Natural killer cell treated with Interleukin-12 subunit alpha and Interleukin-12 subunit beta and Interleukin-15 and Interleukin-18, amount 100 ng/mL, for 72 hours (primary cell): ENCODE measurements at places on chromosomes 4 and X. TPM values are rescaled to one million over a fixed set of nuclear protein-coding genes. Genes with fewer than 3 reads are reported as not detected.

The MAGEC1 gene
- total RNA-seq, result not detected

DNA sequence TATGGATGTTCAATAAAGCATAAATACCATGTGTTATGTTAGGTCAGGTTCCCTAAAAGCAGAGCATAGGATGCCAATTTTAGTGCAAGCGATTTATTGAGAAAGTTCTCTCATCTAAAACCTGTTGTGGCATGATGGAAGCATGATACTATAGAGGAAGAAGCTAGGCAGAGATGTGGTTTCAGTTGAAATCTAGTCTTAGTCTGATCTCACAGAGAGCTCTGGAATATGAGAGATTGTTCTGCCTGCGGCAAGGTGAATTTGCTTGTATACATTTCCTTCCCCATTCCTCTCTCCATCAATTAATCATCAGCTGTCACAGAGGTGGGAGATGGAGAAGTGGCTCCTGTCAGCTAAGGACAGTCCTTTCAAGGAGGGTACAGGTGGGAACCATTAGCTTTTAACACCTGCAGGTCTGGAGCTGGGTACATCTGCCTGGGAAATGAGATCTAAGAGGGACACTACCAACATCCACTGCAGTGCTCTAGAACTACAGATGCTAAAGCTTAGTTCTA, 252.4 kb downstream of the CFAP299 start:
- DNase-seq, result no peak

GRCh38 chr4:142721187-142721586, 124.9 kb downstream of the INPP4B start:
- DNase-seq, result no peak

DNA sequence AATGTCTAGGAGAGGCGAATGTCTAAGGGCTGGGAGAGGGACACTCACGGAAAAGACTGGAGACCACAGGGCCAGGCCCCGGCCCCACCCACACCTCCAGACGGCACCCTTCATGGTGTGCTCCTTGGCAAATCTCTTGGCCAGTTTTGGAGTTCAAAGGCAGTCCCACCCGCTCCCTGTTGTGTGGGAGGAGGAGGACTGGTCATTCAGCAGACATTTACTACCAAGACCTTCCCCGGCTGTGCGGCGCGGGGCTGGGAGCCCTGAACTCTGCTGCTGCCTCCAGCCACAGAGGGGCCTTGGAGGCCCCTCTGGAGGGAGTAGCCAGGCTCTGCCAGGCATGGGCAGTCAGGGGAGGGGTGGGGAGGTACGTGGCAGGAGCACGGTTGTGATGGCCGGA, 8.7 kb upstream of the TBC1D14 start:
- no peak for DNase-seq

The CPLX1 gene
- total RNA-seq, result not detected

DNA sequence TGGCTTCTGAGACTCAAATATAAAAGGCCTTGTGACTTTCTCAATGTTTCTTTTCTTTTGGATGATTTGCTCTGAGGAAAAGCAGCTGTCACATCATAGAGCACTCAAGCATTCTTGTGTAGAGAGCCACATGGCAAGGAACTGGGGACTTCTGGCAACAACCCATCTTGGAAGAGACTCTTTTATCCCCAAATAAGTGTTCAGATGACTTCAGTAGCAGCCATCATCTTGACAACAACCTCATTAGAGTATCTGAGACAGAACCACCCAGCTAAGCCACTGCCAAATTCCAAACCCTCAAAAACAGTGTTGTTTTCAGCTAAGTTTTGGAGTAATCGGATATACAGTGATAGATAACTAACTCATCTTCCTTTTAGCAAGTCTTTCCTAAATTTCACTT, 1431.7 kb upstream of the IGFBP7 start:
- DNase-seq, result no peak

The SLITRK2 gene
- not detected for total RNA-seq

DNA sequence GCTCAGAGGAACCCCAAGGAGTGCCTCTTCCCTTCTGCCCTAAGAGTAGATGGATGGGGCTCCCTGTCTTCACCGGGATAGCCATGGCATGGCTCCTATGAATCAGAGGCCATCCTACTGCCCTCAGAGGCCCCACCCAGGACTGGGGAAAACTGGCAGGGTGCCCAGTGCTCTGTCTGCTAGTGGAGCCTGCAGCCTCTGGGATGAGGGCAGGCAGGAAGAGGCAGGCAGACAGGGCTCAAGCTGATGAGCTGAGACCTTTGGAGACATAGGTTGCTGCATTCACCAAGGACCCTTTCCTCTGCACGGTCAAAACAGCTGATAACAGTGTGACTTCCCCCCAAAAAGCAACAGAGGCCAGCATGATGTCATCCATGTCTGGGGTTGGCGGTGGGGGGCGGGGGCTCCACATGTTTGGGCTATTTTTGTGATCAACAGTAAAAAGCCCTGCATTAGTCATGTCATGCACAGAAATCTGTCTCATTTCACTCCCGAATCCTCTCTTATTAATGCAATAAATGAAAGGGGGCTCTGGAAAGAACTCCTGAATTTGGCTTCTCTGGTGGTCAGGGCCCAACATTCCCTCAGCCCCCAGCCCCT, 207.6 kb upstream of the MAMLD1 start:
- DNase-seq, result no peak

DNA sequence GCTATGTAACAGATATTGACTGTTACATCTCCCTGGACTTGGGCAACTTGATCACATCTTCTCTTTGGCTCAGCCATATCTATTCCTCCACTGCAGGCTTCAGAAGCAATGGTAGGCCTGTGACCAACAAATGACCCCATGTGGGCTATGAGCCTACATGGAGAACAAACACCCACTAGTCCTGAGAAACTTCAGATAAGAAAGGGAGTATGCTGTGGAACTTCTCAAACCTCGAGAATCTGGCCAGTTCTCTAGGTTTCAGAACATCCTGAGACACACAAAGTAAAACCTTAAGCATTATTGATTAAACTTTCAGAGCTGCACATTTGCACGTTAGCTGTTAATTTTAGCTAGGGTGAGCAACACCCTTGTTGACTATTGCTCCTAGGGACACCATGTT, 16.3 kb downstream of the RBMX2 start:
- no peak for DNase-seq

- DNase-seq, result no peak
Observed at GRCh38 chr4:169209388-169209883, 61.3 kb downstream of the SH3RF1 start.
